Activated naive CD4-positive, alpha-beta T cell treated with anti-CD3 and anti-CD28 coated beads, Interleukin-2, amount 50 U/mL, for 16 hours (primary cell): ENCODE measurements at places on chromosomes 7 and 10.

- DNase-seq, result no peak
Observed at GRCh38 chr10:11615396-11615795, 3.9 kb upstream of the USP6NL start.

DNA sequence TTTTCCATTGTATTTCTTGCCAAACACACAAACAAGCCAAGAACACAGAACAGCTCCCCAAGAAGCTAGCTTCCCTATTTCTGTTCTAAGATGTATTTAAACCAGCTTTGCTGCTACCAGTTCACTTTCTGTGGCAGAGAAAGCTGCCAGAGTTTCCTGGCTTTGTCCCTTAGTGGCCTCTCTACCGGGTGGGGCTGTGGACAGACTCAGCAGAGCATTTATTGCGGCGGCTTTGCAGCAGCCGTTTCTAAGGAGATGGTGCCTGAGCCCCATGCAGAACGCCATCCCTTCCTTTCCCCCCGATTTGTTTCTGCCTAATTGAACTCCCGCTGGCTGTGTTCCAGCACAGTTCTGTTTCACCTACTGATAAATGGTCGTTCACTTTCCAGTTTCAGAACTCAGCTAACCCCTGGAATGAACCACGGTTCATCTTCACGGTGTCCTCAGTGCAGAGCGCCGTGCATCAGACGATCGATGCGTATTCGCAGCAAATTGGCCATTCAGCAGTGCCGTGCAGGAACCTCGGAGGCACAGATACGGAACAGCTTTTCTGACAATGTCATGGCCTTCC is 33.8 kb upstream of the SFMBT2 start:
- no peak for DNase-seq

DNA sequence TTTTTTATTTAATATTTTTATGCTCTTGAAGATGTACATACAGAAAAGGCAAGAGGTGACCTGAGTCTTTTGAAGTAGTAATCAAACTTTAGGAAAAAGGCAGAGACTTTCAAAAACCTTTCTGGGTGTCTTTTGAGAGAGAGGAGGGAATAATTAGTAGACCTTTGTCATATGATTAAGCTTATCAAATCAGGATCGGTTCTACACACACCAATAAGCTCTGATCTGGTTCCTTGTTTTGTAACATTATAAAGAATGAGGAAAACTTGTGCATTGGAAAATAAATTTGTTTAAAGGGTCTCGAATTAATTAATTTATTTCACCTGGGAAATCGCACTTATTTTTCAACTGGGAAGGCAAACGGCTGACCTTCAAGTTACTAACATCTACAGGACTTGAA is 11.9 kb downstream of the TWIST1 start:
- no peak for DNase-seq

DNA sequence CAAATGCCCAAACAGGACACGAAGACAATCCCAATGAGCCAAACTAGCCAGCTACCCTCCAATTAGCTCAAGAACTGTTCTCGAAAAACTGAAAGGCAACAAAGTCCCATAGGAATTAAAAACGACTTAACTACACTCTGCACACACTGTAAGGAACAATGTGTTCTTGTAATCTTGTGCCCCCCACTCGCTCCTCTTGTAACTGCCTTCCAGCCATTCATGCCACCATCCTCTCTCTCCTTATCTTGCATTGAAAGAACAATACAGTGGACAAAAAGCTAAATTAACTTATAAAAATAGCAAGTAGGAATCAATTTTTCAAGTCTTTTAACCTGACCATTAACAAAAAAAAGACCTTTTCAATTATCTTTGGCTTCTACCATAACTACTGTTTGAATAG is 2.9 kb downstream of the CYTH3 start:
- DNase-seq, result no peak

DNA sequence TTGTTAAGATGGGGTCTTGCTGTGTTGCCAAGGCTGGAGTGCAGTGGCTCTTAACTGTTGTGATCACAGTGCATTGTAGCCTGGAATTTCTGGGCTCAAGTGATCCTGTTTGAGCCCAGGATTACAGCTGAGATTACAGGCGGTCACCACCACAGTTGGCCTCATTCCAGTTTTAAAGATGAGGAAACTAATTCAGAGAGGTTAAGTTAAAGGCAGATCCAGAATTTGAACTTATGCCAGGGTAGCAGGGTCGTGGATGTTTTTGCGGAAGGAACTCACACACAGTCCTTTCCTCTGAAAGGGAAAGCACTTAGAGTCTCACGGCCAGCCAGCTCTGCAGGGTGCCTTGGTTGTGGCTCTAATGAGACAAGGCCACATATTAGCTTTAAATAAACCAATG is 84.7 kb downstream of the MMRN2 start:
- DNase-seq, result no peak

- no peak for DNase-seq
Observed at GRCh38 chr7:149431486-149432120, 29.3 kb downstream of the ZNF777 start.
